SW 1271 (cell line): ENCODE measurements at places on chromosomes 6 and 20.

DNA sequence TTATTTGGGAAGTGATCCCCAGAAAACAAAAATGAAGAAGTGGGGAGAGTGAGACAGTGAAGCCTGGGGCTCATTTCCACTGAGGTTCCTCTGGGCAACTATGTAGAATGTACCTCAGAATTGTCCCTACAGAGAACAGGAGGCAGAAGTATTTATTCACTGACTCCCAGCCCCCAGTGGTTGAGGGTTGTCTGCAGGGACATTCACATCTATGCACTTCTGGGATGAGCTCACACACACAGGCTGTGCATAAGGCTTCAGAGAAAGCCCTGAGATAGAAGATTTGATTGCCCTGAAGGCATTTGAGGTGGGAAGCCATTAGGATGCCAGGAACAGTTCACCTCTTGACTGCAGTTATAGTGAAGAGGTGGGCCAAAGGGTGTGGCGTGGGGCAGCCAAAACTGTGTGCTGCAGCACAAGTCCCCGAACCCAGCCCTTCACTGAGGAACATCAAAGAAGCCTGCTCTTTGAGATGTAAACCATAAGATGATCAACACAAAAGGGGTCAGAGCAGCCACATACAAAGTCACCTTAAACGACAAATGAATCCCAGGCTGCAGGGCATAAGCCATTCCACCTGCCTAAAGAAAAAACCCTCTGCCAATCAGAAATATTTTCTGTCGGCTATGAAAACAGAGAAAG is 853.8 kb upstream of the FLRT3 start:
- DNase-seq: no peak

DNA sequence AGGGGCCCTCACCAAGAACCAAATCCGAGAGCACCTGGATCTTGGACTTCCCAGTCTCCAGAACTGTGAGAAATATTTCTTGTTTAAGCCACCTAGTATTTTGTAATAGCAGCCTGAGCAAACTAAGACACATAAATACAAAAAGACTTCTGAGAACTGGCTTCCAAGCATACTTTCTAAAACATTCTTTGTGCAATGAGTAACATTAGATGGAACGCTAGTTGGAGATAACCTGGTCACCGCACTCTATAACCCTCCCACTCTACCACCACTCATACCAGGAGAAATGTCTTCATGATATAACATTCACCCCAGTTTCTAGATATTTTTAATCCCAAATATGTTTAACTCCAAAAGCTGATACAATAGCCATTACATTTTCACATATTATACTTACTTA is 169.5 kb upstream of the THEMIS start:
- DNase-seq: no peak

DNA sequence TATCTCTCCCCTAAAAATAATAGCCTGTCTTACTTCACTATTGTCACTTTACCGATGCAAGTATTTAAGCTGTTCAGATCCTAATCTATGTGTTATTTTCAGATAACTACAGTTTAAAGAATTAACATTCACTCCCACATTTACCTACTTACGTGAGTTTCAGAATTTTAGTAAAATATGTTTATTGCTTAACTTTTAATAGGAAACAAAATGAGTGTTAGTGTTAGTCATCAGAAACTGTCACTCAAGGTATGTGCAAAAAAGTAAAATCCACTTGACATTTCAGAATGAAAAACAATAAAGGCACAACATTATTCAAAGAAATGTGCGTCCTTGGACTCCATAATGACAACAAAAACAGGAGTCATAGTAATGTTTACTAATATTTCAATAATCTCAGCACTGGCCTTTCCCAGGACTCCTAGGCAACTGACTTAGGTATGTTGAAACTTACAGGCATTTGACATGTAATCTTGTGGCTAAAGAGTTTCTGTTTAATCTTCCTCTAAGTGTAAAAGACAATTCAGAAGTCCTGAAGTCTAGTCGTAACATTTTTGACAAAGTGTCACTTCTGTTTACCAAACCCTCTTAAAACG is 4.5 kb downstream of the ATXN1 start:
- DNase-seq: no peak

DNA sequence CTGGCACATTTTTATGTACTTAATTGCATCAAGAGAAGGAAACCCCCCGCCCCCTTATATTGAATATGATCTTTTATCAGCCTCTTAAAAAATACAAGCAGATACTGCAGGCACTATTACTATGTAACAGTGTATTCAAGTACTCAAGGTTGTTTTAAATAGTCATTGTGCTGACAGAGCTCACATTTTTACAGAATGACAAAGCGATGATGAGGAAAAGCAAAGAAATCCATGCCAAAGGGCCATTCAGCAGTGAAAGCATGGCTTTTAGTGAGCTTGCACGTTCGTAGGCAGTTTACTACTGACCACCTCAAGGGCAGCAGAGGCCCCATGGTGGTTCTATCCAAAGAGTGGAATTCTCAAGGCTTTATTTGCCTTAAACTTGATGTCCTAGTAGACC is 146.8 kb downstream of the RPS12 start:
- DNase-seq: no peak

DNA sequence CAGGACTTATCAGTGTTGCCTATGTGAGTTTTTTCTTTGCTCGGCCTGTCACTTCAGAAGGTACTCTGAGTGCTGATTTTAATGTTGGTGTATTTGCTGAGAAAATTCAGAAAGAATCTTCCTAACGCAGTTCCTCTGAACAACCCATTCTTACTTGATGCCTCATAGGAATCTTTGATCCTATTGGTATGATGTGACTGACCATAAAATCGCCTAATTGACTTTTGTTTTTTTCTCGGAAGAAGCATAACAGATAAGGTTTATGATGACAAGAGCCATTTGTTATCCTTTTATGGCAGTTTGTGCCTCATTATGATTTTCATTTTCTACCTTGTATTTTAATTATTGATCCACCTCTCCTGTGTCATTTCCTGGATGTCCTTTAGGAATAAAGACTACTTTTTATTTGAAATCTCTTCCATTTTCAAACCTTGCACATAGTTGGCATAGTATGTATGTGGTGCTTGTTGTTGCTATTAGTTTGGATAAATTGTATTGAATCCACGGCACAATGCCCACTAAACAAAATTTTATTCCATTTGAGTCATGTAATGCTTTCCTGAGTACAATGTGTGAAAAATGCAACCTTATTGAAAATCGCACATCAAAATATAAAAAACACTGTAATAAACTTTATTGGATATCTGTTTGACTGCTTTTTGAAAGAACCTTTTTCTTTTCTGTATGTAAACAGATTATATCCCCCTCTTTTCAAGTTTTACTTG is 37.3 kb downstream of the LRRC1 start:
- DNase-seq: no peak

GRCh38 chr20:49979030-49979832 is 3.5 kb upstream of the SNAI1 start:
- DNase-seq: peak; percentile 24

- no peak for DNase-seq
Measured at GRCh38 chr6:75334266-75335040, 49.9 kb upstream of the TMEM30A start.

GRCh38 chr6:130365166-130366106 is at the start of gene TMEM200A:
Gene TMEM200A (plus strand): TSS chr6:130366017. CDS start chr6:130440423, 74,406 bp downstream.
- peak; percentile 54 for DNase-seq

DNA sequence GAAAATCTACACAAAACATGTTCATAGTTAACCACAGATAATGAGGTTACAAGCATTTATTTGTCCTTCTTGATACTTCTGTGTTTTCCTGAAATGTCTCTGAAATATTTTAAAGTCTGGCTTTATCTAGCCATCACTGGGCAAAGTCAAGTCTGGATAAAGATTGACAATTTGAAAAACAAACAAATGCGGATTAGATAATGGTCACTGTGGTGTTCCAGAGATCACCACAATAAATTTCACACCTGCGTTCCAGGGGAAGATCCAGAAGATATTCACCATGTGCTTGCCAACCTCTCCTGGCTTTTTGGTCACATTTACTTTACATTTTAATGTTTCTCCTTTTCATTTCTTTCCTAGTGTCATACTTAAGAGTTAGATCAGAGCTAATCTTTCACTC is 109.7 kb upstream of the CCDC28A start:
- DNase-seq: no peak

DNA sequence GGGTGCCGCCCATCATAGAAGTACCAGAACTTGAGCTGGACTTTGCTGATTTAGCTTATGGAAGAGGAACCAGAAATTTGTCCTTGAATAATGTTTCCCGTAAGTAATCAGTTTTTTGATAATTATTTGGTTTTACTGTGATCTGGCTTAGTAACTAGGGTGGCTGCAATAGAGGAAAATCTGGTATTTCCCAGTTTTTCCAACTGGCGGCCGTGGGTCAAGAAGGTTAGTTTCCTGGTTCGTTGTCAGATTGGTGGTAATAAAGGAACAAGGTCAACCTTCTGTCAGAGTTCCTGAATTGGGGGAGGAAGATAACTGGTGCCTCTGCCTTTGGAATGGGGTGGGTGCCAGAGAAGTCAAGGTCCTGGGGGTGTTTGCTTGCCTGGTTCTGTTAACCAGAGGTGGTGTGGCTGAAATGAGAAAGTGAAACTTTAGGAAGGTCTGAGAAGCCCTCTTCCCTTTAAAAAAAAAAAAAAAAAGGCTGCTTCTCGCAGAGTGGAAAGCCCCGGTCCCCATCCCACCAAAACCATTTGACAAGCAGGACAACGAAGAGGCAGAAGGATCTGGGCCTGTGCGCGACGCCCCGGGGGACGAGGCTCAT is at the start of gene CALHM6:
TSS of gene CALHM6 (plus strand) at position 45 of the 601 bp plus-strand sequence. CDS start at position 600, 555 bp downstream.
- DNase-seq: no peak

GRCh38 chr6:6866656-6867403 is 240.9 kb upstream of the RREB1 start:
- DNase-seq: no peak

DNA sequence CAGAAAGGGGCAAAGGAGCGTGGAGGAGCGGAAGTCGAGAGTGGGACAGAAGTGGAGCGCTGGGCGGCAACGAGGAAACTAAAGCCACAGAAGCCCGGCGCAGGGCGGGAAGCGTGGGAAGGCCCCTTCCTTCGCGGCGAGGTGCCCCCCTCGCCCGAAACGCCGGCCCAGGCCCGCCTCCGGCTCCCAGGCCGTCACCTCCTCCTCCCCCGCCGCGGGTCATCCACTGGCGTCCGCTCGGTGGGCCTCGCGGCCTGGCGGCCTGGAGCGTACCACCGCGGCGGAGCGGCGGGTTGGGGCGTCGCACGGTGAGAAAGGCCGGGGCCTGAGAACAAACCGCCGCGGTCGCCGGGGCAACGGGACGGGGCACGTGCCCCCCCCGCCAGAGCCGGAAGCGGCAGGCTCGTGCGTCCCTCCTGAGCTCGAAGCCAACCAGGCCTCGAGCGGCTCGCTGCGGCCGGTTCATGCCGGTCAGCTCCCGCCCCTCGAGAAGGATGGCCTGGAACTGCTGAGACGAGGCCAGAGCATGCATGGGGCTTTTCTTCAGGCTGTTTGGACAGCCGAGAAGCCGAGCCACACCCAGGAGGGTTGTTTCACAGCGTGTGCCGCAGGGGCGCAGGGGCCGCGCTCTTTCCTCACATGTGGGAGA is at the start of gene TCP11:
TSS of gene TCP11 (minus strand) at position 333 of the 649 bp plus-strand sequence. CDS start 469 bp downstream, outside the sequence.
- DNase-seq: no peak

GRCh38 chr20:12984069-12984765 is 24.6 kb upstream of the SPTLC3 start:
- DNase-seq: no peak

- no peak for DNase-seq
Measured at GRCh38 chr6:12578751-12579150, 137.8 kb upstream of the PHACTR1 start.

- DNase-seq: no peak
Measured at GRCh38 chr6:2450546-2450945, 205.1 kb upstream of the GMDS start.

- no peak for DNase-seq
Measured at GRCh38 chr6:74871757-74872156, 334.1 kb downstream of the COL12A1 start.

GRCh38 chr6:82894653-82895259 is 170.9 kb downstream of the UBE3D start:
- DNase-seq: no peak

DNA sequence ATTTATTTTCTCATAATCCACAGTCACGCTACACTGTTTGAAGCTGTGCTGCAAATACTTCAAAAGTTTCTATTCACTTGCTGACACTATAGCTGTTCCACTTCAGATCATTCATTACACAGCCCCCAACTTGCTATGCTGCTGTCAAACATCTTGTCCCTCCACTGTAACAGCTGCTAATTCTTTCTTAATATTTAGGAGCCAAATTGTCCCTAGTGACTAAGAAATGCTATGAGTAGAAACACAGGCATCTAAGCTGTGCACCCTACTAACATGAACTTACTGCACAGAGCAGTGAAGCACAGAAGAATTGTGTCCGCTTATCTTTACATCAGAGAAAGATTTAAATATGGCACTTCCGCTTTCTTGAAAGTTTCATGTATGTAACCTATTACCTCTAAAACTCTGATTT is 91.3 kb downstream of the PDE10A start:
- no peak for DNase-seq

DNA sequence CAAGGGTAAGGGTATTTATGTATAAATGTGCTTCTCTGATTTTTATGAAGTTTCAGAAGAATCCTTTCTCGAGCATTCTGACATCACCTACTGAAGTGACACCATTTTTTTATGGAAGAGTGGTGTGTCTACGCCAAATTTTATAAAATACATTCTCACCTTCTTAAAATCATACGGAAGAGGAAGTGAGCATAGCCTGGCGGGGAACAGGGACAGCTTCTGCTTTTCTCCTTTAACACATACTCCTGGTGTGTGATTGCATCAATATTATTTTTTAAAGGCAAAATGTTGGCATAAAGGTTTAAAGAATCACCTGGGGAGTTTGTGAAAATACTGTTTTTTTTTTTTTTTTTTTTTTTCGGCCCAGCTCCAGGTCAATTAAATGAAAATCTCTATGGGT is 733.6 kb upstream of the MAN1A1 start:
- no peak for DNase-seq
